ENCODE measurements at places on chromosomes 5 and 9. TPM values are rescaled to one million over a fixed set of nuclear protein-coding genes. Genes with fewer than 3 reads are reported as not detected.

DNA sequence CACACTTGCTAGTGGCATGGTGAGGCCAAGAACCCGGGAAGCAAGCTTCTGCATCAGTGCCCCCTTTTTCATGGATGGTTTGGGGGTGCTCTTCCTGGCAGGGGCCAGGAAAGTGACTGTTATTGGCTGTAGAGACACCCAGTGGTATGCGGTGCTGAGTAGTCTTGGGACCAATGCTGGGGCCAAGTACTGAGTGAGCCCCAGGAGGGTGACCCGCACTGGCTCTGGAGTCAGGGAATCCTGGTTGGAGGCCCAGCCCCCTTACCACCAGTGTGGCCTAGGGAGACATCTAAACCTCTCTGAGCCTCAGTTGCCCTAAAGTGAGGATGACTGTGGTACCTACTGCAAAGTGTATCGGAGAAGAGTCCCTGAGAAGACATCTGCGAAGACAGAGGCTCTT, 41.2 kb upstream of the SYNPO start:
- DNase-seq, result no peak

DNA sequence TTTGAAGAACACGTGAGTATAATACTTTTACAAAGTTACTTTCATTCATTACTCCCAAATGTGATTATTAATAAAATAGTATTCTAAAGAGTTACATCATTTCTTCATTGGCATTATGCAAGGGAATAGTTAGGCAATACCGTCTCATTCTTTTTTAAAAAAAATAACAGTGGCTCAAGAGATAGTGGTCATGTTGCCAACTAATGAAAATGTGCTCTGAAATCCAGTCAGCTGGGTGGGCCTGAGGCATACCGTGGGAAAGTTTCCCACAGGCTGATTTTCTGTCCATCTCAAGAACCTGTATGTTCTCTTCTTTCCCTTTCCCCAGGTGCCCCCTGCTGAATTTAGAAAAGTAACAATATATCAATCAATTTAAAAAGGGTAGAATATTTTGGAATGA, 40.8 kb upstream of the ROPN1L start:
- no peak for DNase-seq

Gene CFAP90
- 0.03 TPM for polyA plus RNA-seq

DNA sequence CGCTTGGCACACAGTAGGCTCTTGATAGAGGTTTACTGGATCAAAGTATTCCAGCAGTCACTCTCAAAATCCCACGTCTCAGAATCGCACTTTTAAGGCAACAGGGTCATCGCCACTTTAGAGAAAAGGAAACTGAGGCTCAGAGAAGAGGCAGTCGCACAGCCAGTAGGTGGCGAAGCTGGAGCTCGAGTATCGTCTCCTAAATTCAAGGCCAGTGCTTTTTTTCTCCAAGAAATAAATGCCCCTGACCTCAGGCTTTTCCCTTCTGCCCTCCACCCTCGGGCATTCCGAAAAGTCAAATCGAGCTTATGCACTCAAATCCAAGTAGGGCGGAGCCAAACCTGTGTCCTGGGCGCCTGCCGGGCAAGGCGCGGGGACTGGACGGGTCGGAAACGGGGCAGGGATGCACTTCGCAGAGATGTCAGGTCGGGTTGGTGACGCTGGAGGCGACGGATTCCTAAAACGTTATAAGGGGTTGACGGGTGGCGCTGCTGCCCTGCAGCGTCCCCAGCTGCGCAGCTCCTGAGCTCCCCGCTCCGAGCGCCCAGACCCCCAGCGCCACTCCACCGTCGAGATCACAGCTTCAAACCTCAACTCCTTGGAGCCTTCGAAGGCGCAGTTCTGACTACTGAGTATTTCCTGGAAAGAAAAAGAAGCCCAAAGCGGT, 4.7 kb upstream of the FOXB2 start:
- DNase-seq, result no peak

Gene TSSK1B
- polyA plus RNA-seq, result not detected

GRCh38 chr9:75666856-75667554, 223.5 kb upstream of the PCSK5 start:
- DNase-seq, result no peak

Gene MLANA
- not detected for polyA plus RNA-seq

Gene HMGCS1
- polyA plus RNA-seq, result 15.8 TPM

Gene CDK7
- polyA plus RNA-seq, result 15.1 TPM

DNA sequence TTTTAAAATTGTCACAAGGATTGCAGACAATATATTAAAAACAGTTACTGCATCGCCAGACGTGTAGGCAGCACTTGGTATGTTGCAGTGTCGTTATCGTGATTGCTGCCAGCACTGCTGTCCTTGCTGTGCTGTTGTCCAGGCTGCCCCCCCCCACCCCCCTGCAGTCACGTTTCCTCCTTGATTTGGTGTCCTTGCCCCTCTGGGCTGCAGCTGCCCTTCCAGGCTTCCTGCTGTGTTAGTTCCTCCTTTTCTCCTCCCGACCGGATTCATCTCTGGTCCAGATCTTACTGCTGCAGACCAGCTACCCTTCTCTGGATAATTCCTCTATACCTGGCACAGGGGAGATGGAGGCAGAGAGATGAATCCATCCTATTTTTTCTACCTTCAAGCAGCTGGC, 298.9 kb downstream of the TRIM32 start:
- DNase-seq, result no peak

Gene SLCO6A1
- polyA plus RNA-seq, result not detected

- DNase-seq, result no peak
Measured at GRCh38 chr9:22175972-22176545, 167.0 kb upstream of the CDKN2B start.

GRCh38 chr9:89553451-89554010, 51.3 kb upstream of the GADD45G start:
- no peak for DNase-seq

Gene RABL6
- 97.4 TPM for polyA plus RNA-seq

DNA sequence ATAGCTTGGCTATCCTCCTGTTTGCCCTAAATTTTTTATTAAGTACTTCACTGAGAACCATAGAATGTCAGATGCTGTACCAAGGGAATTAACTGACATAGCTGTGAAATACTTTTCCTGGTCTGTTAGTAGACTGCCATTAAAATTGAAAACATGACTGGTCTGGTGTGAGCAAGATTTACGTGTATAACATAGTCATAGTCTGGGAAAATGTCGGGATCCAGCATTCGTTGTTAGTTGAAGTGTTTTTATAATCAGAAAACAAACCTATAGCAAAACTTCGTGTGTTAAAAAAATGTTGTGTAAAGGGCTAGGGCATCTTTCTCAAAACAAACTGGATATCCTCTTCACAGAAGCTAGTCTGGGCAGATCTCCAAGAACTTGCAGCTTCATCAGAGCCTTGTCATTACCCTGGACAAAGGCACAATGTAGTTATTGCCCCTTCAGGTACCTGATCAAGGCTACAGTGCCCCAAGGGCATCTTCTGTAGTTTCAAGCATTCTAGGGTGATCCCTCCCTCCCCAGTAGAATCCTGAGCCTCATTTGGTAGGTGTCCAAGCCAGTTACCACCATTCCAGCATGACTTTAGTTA, 454.2 kb upstream of the SGCD start:
- peak; percentile 3 for DNase-seq

GRCh38 chr5:133047404-133047803, 4.4 kb upstream of the HSPA4 start:
- DNase-seq, result no peak

Gene DAB2IP
- polyA plus RNA-seq, result 36.5 TPM

- DNase-seq, result no peak
Measured at GRCh38 chr5:130227699-130228098, 323.4 kb downstream of the CHSY3 start.

GRCh38 chr5:27158171-27158570, 119.8 kb upstream of the CDH9 start:
- DNase-seq, result no peak

- no peak for DNase-seq
Measured at GRCh38 chr5:55134053-55134722, 25.8 kb upstream of the GPX8 start.

GRCh38 chr5:124301850-124302249, 444.6 kb downstream of the ZNF608 start:
- DNase-seq, result no peak

DNA sequence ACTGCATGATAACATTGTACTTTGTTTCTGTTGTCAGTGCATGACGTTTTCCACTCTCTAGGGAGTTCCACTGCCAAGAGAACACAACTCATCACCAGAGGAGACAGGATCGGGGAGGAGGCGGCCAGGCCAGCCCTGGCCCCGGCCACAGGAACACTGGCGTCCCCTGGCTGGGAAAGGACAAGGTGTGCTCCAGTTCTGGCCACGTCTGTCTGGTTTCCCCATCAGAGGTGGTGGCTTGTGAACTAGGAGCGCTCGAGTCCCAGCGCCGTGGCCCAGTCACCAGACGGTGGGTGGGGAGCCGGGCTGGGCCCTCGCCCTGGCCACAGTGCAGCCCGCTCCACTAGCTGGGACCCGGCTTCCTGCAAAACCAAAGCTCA, 211.9 kb upstream of the IRX4 start:
- DNase-seq, result no peak
